Urinary bladder (tissue), 4 donors: ENCODE measurements at places on chromosomes 11 and 22. TPM values are rescaled to one million over a fixed set of nuclear protein-coding genes. Genes with fewer than 3 reads are reported as not detected.

The AIFM3 gene
- 2.8 TPM for polyA plus RNA-seq

The ANO5 gene
- 2.7 TPM for polyA plus RNA-seq

The C11orf52 gene
- 2.4 TPM for polyA plus RNA-seq

The PIH1D2 gene
- polyA plus RNA-seq = 1.0 TPM

The MS4A15 gene
- not detected for polyA plus RNA-seq

The B3GAT1 gene
- polyA plus RNA-seq = 0.34 TPM

The TMEM191B gene
- 0.60 TPM for polyA plus RNA-seq

The EIF3F gene
- polyA plus RNA-seq = 697 TPM
